ENCODE measurements at places on chromosomes 1 and 21.

GRCh38 chr1:210496063-210496462 lies 167.4 kb downstream of the HHAT start:
- DNase-seq: no peak

- DNase-seq: no peak
Measured at GRCh38 chr1:244294599-244295224, 157.0 kb downstream of the ADSS2 start.

DNA sequence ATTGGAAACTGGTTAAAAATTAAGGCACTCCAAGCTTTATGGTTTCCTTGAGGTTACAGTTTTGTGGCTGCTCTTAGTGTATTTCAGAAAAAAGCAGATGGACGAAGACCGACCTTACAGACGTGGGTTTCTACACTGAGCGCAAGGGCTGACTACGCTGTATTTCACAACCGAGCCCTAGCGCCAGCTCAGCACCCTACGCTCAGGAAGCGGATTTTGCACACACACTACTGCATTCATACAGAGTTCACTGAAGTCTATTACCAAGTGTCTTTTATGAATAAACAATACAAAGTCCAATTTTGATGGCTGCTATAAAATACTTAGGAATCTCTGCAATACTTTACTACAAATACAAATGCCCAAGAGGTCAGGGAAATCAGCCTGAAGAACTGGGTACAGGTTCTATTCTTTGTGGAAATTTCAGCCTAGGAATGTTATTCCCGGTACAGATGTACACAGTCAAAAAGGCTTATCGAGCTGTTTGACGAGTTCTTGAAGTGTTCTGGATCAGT lies 23.8 kb downstream of the PTTG1IP start:
- DNase-seq: no peak

GRCh38 chr1:90675161-90675847 lies 41.8 kb downstream of the BARHL2 start:
- DNase-seq: no peak
